ENCODE measurements at places on chromosomes 13 and 19.

- no peak for DNase-seq
Measured at GRCh38 chr19:23528376-23528775, 133.1 kb upstream of the ZNF91 start.

GRCh38 chr19:19563348-19563848 is 25.3 kb downstream of the CILP2 start:
- DNase-seq, result no peak

DNA sequence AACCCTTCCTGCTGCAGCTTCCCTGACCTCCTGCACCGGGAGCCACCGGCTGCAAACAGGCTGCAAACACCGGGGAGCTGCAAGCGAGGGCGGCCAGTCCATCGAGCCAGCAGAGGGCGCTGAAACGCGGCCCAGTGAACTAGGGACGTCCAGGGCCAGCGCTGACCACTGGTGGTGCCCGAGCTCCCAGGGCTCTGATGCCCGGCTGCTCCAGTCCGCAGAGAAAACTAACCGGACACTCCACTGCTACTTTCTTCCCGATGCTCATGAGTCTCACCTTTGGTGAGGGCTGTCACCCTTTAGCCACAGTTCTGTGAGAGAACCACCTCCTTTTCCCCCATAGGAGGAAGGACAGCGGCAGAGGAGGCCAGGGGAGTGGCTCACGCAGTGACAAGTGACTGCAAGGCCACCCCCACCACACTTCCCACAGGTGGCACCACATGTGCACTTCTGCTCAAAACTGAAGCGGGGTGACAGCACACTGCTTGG is 82.8 kb upstream of the MTIF3 start:
- DNase-seq, result peak; percentile 84

GRCh38 chr13:37134411-37135041 is 29.1 kb upstream of the CSNK1A1L start:
- DNase-seq, result no peak

- no peak for DNase-seq
Measured at GRCh38 chr19:20321139-20321763, 154.2 kb downstream of the ZNF486 start.

- no peak for DNase-seq
Measured at GRCh38 chr13:27643334-27644132, 21.8 kb downstream of the POLR1D start.

- DNase-seq, result no peak
Measured at GRCh38 chr19:3097442-3097871, 3.3 kb downstream of the GNA11 start.

DNA sequence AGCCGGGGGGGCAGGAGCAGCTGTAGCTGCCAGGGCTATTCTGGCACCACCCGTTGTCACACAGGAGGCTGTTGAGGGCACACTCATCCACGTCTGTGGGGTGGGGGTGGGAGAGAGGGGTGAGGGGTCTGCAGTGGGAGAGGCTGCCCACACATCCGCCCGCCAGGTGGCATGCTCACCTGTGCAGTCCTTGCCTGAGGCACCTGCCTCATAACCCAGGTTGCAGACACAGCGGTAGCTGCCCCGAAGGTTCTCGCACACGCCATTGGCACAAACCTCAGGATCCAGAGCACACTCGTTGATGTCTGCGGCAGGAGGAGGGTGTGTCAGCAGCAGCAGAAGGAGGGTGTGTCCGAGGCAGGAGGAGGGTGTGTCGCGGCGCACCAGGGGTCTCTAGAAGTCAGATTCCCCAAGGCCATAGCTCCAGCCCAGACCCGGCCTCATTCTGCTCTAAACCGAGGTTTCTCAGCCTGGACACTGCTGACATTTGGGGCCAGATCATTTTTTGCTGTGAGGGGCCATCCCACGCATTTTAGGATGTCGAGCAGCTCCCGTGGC is 20.3 kb downstream of the FBN3 start:
- no peak for DNase-seq

GRCh38 chr19:51407511-51408131 is 9.8 kb downstream of the SIGLEC10 start:
- DNase-seq, result no peak

- peak; percentile 80 for DNase-seq
Measured at GRCh38 chr19:6125571-6125989, 9.9 kb upstream of the ACSBG2 start.

DNA sequence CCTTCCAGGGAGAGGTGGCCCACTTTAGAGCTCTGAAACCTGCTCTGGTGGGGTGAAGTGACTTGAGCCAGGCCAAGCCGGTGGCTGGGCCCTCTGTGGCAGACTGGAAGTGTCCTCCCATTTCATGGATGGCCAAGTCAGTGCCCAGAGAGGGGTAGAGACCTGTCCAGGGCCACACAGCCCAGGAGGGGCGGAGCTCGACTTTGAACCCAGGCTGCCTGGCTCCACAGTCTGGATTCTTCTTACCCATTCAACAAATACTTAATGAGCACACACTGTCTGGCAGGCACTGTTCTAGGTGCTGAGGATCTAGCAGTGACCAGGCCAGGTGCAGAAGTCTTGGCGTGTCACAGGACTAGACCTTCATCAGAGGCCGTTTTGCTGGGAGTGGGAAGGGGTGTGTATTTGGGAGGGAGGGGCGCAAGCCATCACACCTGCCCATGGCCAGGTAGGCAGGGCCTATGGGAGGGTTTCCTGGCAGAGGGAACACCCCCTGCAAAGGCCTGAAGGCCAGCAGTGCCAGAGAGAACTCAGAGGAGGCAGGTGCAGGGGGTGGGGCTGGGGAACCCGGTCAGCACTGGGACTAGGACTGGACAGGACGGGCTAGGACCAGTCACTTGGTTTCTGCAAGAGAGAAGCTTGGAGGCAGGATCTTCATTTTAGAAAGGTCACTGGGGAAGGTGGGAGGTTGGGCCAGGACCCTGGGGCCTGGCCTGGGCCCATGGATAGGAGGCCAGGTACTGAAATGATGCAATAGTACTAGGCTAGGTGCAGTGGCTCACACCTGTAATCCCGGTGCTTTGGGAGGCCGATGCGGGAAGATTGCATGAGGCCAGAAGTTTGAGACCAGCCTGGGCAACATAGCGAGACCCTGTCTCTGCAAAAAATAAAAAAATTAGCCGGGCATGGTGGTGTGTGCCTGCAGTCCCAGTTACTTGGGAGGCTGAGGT is 31.8 kb downstream of the DNM2 start:
- no peak for DNase-seq

GRCh38 chr19:41848666-41849065 is 3.8 kb downstream of the DMRTC2 start:
- no peak for DNase-seq

- no peak for DNase-seq
Measured at GRCh38 chr19:17610384-17610783, 54.9 kb downstream of the COLGALT1 start.

DNA sequence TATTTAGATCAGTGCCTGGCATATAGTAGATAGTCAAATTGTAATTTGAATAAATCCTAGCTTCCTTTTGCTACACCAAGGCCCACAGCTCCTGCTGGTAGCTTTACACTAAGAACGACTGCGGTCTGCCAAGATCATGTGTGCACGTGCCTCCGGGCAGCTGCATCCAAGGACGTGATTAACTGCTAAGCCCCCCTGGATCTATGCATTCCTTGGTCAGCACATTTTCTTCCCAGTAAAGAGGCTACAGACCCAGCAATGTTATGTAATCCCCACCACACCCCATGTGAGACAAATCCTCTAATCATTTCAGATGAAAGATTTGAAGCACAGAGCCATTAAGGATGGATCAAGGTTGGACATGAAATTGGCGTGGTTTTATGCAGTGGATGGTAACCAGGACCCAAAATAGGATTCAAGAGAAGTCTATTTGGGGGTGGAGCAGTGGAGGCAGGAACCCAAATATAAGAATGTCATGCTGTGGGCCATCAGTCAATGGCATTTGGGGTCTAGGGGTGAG is 65.2 kb upstream of the PEG3 start:
- no peak for DNase-seq

GRCh38 chr19:3494051-3494450 is 6.4 kb downstream of the DOHH start:
- DNase-seq, result no peak

DNA sequence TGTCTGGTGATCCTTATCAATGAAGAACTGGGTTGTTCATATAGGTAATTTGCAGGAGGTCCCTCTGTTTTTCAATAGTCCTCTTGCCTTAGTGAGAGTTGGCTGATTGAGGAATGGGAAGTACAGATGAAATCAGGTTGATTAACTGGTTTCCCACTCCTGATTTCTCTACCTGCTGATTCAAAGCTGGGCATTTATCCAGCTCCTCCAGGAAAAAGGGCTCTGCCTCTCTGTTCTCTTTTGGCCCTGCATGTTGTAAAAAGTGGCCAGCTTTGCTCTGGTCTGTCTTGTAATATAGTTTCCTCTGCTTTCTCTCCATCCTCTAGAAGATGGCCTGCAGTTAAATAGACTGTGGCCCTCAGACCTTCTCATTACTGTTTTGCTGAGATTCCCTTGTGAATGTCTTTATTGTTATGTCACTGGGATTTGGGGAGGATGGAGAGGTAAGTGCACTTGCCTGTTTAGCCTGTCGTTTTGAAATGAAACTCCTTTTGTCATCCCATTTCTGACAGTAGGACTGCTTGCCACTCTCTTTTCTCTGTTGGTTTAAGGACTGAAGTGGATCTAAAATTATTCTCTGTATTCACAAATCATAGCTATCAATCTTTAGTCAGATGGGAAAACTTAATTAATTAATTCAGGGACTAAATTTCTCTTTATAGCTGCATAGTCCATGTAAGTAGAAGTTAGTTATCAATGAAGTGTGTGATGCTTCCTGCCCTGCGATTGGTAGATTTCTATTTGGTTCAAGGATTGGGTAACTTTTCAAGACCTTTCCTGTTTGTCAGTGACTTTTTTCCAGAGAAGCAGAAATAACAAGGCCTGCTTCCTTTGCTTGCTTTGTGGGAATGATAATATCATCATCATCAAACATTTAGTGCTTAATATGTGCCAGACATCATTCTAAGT is 28.5 kb downstream of the GARRE1 start:
- no peak for DNase-seq

- no peak for DNase-seq
Measured at GRCh38 chr19:38304352-38304865, 358 bp downstream of the C19orf33 start.

DNA sequence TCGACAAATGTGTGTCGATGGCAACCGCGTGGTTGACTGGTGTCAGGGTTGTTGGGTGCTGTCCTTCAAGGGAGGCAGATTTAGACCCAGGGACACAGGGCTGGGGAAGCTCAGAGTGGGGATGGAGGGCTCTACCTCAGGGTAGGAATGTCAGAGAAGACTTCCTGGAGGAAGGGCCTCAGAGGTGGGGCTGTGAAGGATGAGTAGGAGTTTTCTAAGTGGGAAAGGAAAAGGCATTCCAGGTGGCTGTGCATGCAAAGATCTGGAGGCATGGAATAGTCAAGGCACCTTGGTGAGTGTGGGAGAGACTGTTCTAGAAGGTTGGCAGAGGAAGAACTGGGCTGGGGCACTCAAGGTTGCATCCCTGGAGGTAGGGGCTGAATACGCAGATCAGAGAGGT is 2.0 kb downstream of the NRTN start:
- no peak for DNase-seq

DNA sequence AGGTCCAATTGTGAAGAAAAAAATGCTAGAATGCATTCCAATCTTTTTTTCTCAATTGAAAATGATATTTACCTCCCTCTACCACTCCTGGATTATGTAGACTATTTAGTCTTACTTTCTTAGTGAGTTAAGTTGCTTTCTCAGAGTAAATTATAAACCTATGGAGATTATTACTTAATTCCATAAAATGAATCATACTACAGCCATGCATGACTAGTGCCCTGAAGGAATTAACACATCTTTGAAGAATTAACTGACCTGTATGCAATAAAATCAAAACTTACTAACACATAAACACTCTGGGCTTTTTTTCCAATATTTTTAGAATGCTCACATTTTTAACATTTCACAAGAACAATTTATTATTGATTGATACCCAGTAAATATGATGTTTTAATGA is 379.4 kb upstream of the DACH1 start:
- no peak for DNase-seq

DNA sequence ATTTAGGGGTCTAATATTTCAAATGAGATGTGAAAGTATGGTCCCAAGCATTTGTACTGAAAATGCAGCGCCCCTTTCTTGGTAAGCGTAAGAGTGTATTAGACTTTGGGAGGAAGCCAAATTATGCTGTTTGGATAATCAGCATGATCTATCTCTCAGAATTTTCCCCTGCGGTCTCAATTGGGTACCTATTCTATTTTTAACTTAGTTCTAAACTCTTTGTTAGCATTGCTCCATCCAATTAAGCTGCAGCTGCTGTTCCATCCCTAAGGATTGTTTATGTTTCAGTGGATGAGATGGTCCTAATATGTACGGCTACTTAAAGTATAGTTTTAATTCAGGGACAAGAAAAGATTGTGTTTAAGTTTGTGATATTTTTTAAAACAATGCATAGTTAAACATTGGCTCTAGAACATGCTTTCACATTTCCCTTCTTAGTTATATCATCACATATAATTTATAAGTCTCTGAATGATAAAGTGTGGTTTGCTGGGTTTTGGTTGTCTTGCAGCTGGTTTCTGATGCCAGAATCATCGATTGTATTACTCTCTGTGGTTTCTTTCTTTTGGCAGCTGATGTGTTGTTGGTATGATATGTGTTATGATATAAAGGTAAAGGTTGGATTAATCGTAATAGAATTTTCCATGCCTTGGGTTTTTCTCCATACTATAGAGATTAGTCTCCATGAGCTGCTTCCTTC is 15.0 kb downstream of the POLR1D start:
- no peak for DNase-seq

DNA sequence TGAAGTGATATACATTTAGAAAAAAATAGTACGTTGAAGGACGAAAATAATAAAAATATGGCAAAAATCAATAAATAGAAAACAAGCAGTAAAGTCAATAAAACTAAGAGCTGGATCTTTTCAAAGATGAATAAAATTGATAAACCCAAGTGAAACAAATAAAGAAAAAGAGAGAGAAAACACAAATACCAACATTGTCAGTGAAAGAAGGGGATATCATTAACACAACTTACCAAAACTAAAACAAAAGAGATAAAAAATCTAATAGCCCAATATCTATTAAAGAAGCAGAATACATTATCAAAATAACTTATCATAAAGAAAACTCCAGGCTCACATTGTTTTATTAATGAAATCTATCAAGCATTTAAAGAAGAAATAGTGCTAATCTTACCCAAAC is 675.1 kb downstream of the UQCRFS1 start:
- no peak for DNase-seq

- DNase-seq, result no peak
Measured at GRCh38 chr19:42198676-42199439, 18.6 kb downstream of the DEDD2 start.

- DNase-seq, result no peak
Measured at GRCh38 chr19:15175609-15176008, 25.2 kb downstream of the NOTCH3 start.

All from ascending aorta (tissue), 2 donors.